ENCODE measurements at places on chromosomes 1 and 21.

- no peak for DNase-seq
Observed at GRCh38 chr1:150089846-150090520, 22.4 kb downstream of the VPS45 start.

DNA sequence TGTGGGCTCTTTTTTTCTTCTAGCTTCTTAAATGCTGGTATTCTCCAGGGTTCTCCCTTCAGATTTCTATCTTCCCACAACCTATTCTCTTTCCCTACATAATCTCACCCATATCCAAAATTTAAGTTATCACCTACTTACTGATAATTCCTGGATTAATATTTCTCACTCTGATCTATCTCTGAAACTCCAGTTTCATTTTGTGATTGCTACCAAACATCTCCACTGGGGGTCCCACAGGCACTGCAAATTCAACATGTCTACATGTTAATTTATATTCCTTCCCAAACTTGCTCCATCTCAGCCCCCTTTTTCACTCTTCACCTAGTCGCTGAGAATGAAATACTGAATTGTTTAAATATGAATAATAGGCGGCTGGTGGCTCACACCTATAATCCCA lies 9.9 kb upstream of the C1orf141 start:
- DNase-seq = no peak

DNA sequence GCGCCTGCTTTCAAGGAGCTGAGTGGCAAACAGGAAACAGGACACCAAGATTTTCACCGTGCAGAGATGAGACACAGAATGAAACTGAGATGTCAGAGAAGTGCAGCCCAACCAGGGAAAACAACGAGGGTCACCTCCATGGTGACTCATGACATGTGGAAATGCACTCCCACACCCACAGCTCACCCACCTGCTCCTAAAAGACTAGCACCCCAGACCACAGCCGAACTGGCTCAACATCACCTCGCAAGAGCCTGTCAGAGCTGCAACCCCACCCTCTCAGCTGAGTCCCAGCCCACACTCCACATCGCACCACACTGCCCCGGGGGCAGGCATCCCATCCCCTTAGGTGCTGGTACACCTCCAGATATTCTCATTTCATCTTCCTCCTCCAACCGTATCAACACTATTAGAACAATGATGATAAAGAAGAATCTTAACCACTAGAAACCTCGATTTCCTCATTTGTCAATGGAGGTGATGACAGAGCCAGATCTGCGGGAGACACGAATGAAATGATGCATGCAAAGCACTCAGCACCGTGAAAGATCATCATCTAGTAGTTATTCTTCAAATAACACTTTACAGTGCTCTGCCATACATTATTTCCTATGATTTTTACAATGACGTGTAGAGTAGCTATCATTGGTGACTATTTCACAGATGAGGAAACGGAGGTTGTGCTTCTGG lies 103.2 kb downstream of the DMRTB1 start:
- DNase-seq = no peak

GRCh38 chr1:64976361-64976760 lies 10.0 kb upstream of the JAK1 start:
- DNase-seq = no peak

DNA sequence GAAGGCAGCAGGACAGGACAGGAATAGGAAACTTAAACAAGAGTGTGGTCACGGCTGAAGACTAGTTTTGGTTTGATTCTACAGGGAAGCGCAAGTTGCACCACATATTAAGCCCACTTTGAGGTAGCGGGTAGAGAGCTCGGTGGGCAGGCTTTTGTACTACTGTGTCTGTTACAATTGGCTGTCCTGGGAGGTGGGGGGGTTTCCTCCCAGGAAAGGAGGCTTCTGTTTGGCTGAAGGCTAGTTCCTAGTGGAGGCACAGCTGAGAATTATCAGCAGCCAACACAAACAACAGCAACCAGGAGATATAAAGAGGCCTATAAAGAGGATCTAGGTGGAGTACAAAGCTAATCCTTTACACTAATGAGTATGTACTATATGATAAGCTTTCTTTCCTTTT lies 62.7 kb downstream of the ZNF648 start:
- DNase-seq = no peak

DNA sequence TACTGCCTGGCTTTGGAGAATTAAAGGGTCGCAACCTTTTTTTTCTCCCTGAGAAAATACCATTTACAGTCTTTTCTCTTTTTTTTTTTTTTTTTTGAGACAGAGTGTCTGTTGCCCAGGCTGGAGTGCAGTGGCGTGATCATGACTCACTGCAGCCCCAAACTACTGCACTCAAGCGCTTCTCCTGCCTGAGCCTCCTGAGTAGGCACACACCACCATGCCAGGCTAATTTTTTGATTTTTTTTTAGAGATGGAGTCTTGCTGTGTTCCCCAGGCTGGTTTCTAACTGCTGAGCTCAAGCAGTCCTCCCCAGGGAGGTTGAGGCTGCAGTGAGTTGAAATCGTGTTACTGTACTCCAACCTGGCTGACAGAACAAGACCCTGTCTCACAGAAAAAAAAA lies 24.6 kb downstream of the UBE4B start:
- no peak for DNase-seq

DNA sequence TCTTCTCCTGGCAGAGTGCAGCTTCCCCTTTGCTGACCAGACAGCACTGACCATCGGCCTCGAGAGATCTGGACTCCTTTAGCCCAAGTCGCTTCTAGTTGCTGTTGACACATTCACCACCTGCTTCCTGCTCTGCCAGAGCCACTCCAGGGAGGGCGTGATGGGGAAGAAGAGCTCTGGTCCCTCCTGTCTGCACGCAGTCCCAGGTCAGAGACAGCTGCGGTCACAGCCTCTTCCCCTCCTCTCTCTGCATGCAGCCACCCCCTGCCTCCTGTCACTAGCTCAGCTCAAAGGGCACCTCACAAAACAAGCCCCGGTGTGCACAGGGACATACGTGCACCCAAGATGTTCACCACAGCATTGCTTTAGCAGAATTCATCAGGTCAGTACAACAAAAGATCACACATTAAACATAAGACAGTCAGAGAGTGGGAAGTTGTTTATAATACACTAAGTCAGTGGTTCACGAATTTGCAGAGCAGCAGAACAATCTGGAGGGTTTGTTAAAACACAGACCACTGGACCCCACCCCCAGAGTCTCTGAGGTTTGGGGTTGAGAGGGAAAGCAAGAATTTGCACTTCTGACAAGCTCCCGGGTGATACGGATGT lies 132.9 kb downstream of the SYF2 start:
- DNase-seq = peak; percentile 15

DNA sequence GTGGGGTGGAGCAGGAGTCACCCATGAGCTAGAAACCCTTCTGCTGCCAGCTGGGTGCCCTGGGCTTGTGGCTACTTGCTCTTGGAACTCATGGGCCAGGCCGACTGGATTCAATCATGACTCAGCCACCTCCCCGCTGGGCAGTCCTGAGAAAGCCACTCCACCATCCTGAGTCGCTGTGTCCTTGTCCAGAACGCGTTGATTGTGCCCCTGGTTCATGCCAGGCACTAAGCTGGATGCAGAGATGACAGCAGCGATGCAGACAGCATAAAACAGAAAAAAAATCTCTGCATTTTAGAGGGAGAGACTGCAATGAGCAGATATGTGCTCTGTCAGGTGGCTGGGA lies 10.6 kb downstream of the PADI1 start:
- DNase-seq = no peak

- no peak for DNase-seq
Observed at GRCh38 chr1:184390889-184391288, 4.1 kb downstream of the C1orf21 start.

- DNase-seq = peak; percentile 75
Observed at GRCh38 chr1:17438318-17439249, 893 bp downstream of the RCC2 start.

GRCh38 chr1:98048751-98049325 lies 128.0 kb upstream of the DPYD start:
- no peak for DNase-seq

- DNase-seq = no peak
Observed at GRCh38 chr1:227459977-227460376, 103.4 kb upstream of the ZNF678 start.

DNA sequence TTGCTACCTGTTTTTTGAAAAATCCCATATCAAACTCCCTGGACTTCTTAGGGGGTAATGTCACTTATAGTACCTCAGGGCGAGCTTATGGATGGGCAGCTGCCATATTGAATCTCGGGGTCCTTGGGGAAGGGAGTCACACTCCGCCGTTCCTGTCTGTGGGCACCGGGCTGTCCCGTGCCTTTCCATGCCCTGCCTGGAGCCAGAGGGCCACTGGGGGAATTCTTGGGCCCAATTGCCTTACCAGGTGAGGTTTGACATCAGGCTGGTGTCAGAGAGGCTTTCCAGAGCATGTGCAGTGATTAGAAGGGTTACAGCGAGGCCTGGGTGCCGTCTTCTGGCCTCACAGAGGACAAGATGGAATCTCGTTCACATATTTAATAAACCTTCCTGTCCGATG lies 28.8 kb downstream of the QSOX1 start:
- DNase-seq = no peak

DNA sequence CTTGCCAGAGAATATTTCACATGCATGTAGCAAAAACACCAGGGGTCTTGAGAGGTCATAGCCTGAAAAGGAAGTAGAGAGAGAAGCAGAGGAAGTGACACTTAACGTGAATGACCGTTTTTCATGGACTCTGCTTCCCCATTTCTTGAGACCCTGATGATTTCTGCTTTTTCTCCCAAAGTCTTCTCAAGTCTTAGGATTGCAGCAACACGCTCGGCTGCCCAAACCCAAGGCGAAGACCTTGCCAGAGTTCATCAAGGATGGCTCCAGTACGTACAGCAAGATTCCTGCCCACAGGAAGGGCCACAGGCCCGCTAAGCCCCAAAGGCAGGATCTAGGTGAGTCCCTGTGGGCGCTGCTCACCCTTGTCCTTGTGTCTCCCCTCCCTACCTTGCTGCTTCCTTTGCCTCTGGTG lies 12.8 kb downstream of the THEMIS2 start:
- DNase-seq = no peak

GRCh38 chr1:199747984-199748383 lies 279.5 kb upstream of the NR5A2 start:
- peak; percentile 56 for DNase-seq

DNA sequence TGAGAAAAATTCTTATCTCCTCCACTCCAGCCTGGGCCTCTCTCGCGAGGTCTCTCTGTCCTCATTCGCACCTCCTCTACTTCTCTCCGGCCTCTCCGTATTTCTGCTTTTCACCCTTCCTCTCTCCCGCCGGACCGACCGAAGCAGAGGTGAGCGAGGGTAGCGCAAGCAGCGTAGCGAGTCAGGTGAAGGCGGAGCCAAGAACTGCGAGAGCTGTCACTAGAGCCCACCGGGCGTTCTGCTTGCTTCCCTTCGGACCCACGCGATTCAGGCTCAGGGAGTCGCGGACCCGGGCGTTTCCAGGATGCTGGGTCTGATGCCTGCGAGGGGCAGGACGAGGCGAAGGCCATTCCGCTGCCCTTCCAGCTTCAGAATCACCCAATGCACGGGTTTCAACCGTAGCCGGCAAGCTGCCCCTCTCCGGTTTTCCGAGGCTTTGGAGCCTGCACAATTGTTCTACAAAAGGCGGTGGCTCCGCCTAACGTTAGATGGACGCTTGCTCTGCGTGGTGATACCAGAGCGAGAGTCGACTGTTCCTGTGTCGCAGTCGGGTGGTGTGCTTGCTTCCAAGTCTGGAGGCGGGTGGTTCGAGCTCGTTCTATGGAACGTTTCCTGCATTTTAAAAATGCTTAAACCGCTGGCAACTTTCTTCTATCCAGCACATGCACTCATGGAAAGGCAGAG lies 310.2 kb downstream of the FAM72C start:
- DNase-seq = peak; percentile 25

DNA sequence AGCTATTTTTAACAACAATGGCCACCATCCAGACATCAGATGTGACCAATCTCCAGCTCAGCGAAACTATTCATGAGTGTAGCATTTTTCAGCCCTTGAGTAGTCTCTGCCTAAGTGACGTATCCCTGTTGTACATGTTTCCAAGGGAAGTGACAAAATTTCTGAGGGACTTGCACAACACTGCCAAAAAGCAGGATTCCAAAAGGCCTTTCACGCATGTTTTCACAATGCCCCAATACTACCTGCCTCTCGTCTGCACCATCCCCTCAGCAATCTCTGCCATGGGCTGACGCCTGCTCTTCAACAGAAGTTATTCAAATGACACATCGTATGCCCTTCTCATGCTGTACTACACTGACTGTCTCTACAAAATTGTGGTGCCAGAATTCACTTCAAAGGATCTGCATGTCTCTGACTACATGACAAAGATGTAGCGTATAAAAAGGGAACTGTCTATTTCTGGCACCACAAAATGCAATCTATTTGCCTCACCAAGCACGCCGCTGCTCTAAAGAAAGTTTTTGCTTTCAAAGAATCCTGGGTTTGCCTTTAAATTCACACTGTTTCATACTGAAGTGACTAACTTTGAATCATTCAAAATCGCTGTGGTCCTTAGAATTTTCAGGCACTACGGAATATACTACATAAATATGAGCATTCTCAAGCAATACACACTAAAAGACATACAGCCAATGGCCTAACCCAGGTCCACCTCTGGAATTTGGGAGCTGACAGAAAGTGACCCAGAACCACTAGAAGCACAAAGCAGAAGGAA lies 32.9 kb downstream of the JAK1 start:
- DNase-seq = no peak

DNA sequence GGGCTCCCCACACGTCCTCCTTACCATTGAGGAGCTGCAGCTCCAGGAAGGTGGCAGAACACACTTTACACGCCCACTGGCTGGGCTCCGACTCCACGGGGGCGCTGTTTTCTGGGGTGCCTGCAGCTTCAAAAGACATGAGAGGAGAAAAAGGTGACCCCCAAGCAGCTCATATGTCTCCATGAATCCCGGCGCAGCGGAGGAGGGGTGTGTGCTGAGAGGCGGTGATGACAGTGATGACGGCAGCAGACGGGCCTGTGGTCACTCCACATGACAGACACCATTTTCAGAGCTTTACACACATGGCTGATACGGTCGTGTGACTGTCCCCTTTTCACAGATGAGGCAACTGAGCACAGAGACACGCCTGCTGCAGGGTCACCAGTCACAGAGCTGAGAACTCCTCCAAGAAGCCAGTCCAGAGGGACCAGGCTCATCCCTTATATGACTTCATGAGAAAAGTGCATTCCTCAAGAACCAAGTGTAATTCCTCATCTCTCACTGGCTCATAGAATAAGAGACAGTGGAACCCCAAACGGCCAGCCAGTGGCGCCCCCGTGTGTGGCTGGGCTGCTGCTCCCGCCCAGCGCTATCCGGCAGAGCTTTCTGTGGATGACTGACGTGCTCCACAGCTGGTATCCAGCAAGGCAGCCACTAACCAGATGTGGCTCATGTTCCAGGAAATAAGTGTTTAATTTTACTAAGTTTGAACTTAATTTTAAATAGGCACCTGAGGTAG lies 31.9 kb downstream of the PRDM15 start:
- no peak for DNase-seq

GRCh38 chr1:47991673-47992072 lies 5.5 kb downstream of the TRABD2B start:
- DNase-seq = no peak

DNA sequence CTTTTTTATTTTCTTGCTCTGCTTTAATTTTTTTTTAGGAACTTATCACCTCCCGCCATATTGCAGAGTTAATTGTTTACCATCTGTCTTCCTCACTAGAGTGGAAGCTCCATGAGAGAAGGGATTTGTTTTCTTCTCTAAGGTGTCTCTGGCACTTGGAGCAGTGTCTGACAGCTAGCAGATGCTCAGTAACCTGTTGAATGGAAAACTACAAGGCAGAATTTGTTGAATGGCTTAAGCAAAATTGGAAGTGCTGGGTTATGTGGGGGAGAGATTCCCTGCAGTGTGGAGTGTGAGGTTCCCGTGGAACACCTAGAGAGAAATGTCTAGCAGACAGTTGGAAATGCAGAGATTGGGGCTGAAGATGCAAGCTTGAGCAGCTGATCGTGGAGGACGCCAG lies 59.5 kb upstream of the PARP1 start:
- no peak for DNase-seq

- DNase-seq = no peak
Observed at GRCh38 chr1:92030656-92031107, 897 bp downstream of the EPHX4 start.
